ENCODE measurements at places on chromosomes 13 and 19.

GRCh38 chr19:48804496-48804895 lies 6.3 kb downstream of the BCAT2 start:
- no peak for DNase-seq

DNA sequence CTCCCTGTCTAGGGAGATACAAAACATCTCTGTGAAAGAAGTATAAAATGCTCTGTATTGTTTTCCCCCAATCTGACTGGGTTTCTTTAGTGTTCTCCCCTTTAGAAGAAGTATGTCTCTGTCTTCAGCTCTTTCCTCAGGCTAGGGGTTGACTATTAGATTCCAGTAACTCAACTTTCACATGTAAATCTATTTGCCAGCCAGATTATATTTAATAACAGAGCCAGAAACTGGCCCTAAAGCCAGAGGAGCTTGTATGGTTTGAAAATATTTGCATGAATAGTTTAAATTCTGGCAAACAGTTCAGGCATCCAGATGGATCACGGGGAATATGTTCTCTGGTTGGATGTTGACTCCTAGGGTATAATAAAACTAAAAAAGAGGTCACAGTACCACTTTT lies 22.3 kb upstream of the CYSLTR2 start:
- DNase-seq: no peak

- DNase-seq: no peak
Measured at GRCh38 chr13:83884141-83884540, 1.9 kb upstream of the SLITRK1 start.

GRCh38 chr19:10193790-10194499 lies 808 bp downstream of the DNMT1 start:
- DNase-seq: peak; percentile 22

DNA sequence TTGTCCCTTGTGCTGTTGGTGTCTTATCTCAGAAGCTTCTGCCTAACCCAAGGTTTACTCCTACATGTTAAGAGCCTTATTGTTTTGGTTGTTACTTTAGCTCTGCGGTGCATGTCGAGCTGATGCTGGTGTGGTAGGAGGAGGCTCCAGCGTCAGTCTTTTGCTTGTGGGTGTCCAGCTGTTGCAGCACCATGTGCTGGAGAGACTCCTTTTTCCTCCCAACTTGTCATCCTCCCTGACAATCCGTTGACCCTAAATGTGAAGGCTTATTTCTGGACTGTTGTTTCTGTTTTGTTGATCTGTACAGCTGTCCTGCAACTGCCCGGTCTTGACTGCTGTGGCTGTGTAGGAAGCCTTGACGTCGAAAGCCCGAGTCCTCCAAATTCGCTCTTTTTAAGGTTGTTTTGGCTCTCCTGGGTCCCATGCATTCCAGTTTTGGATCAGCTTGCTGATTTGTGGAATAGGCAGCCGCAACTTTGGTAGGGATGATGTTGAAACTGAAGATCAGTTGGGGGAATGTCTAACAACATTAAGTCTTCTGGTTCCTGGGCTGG lies 15.3 kb downstream of the NAXD start:
- no peak for DNase-seq

GRCh38 chr19:10290876-10291553 lies 1.3 kb downstream of the ICAM5 start:
- DNase-seq: no peak
